ENCODE measurements at places on chromosomes 3 and 15.

DNA sequence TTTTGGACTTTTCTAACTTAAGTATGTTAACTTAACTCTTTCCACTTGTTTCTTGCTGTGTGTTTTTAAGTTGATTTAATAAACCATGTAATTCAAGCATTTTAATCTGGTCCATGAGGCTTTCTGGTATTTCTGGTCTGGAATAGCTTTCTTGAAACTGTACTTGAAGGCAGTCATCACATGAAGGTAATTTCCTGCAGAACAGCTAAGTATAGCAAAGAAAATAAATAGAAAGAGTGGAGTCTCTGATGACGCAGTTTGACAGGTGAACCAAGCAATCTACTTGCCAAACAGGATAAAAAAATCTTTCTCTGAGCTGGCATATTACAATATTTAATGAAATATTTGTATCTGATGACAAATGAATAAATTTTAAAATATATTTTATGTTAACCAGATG lies 74.9 kb downstream of the BTLA start:
- DNase-seq: no peak

DNA sequence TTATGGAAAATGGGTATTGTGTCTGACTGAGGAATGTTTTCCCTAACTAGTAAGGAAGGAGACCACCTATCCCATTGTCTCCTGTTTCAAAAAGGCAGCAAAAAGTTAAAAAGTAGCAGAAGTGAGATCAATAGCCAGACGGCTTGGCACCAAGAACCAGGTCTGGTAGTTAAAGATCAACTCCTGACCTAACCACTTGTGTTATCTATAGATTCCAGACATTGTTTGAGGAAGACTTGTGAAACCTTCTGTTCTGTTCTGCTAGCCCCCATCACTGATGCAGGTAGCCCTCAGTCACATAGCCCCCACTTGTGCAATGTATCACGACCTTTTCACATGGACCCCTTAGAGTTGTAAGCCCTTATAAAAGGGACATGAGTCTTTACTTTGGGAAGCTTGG lies 46.3 kb upstream of the C2CD4B start:
- DNase-seq: no peak

DNA sequence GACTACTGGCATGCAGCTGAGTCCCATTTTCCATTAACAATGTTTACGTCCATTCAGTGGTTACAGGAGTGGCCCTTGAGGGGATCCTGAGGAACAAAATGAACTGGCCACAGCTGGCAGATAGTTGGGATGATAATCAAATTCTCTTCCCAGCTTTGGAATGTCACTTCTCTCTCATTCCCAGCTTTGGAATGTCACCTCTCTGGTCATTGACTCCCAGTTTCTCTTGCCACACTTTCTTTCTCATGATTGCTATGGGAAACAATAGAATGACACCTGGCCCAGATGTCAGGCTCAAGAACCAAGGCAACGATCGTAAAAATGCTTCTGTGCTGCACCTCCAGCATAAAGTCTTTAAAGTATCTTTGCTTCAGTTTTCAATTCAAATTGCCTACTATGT lies 34.0 kb downstream of the ATP13A4 start:
- DNase-seq: no peak

GRCh38 chr3:111667621-111668239 lies 72.6 kb upstream of the ZBED2 start:
- DNase-seq: no peak

DNA sequence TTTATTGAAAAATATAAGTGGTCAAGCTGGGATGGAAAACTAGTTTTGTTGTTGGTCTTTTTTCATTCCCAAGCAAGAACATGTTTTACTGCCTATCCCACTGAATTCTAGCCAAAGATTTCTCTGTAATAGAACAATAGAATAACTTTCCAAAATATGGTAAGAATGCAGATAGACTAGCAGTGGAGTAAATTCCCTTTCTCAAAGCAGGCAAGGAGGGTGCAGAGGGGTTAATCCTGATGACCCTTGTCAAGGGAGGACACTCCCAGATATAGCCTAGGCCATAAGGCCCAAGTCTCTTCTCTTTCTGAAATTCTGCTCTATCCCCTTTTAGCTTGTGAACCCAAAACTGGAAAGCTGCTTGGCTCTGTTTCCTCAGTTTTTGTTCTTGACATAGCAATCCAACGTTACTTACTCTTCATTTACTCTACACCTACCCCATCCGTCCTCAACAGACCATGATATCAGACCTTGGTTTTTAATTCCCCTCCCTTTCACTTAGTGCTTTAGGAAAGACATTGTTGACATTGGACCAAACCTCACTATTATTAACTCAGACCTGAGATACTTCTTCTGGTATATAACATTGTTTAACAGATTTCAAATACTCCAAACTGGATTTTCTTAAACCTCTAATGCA lies 453.6 kb upstream of the THBS1 start:
- no peak for DNase-seq

- no peak for DNase-seq
These were observed 111.7 kb downstream of the FOXB1 start for GRCh38 chr15:60115579-60116380.

GRCh38 chr3:57658536-57658935 lies 34.3 kb downstream of the DENND6A start:
- no peak for DNase-seq

- no peak for DNase-seq
These were observed 159.5 kb downstream of the SNRK start for GRCh38 chr3:43445820-43446219.

- no peak for DNase-seq
These were observed 80.1 kb upstream of the HERC1 start for GRCh38 chr15:63913786-63914315.

GRCh38 chr3:13638927-13639326 lies 90.0 kb downstream of the FBLN2 start:
- no peak for DNase-seq

GRCh38 chr3:112646623-112647022 lies 5.7 kb upstream of the CCDC80 start:
- DNase-seq: no peak

GRCh38 chr15:38389924-38390542 lies 63.9 kb upstream of the FAM98B start:
- DNase-seq: peak; percentile 20

- DNase-seq: no peak
These were observed 6.7 kb upstream of the RNF13 start for GRCh38 chr3:149806171-149806778.

GRCh38 chr3:136136454-136136853 lies 59.7 kb downstream of the MSL2 start:
- DNase-seq: no peak

- DNase-seq: no peak
These were observed 1.3 kb downstream of the LRRC15 start for GRCh38 chr3:194367992-194368841.

GRCh38 chr3:53120336-53120735 lies 9.9 kb downstream of the RFT1 start:
- DNase-seq: no peak

- DNase-seq: no peak
These were observed 145.0 kb downstream of the ARNT2 start for GRCh38 chr15:80549191-80549590.

GRCh38 chr15:31486506-31486905 lies 159.9 kb downstream of the KLF13 start:
- DNase-seq: no peak

GRCh38 chr3:179788996-179789395 lies 136.2 kb downstream of the USP13 start:
- no peak for DNase-seq

DNA sequence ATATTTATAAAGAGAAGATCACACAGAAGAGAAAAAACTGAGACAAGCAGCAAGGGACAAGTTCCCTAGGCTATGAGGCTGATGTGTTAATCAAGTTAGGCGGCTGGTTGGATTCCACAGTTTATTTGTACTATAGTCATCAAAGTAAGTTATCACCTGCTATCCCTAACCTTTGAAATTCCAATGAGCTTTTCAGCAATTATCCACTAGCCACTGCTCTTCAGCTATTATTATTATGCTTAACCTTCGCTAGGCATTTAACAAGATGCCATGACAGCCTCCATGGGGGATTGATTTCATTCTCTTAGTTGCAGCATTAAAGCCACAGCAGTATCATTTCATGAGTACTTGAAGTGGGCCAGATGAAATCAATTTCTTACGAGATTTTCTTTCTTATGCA lies 699.5 kb upstream of the NAALADL2 start:
- no peak for DNase-seq

GRCh38 chr3:188937389-188937788 lies 234.4 kb upstream of the TPRG1 start:
- DNase-seq: no peak

DNA sequence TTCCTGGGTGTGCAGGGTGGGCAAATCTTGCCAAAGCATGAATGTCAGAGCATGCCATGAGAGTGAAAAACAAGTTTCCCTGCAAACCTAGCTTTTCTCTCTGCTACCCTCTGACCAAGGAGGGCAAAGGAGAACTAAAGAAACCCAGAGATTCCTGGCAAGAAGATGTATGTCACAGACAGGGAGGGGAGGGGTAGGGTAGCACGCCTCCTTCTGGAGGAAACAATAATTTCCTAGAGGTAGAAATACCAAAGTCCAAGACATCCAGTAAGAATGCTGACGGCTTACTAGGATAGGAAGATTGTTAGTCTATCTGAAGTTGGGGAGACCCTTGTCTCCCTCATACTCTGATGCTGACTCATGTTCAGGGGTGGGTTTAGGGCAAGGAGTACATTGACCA lies 203.9 kb downstream of the NR1D2 start:
- no peak for DNase-seq

DNA sequence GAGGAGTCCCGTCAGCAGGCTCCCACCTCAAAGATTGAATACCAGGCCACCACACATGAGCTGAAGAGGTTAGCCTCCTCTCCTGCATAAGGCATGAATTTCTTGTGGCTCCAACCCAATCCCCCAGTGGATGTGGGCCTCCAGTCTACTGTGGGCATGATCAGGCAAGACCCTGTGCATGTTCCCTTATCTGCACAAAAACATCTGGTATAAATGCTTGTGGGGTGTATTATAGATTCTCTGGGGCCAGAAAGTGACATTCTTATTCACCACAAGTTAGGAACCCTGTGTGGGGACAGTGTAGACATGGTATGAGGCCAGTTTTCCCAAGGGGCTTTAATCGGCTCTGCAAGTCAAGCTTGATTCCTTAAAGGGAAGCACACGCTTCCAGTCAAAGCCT lies 18.2 kb upstream of the UBP1 start:
- DNase-seq: no peak

DNA sequence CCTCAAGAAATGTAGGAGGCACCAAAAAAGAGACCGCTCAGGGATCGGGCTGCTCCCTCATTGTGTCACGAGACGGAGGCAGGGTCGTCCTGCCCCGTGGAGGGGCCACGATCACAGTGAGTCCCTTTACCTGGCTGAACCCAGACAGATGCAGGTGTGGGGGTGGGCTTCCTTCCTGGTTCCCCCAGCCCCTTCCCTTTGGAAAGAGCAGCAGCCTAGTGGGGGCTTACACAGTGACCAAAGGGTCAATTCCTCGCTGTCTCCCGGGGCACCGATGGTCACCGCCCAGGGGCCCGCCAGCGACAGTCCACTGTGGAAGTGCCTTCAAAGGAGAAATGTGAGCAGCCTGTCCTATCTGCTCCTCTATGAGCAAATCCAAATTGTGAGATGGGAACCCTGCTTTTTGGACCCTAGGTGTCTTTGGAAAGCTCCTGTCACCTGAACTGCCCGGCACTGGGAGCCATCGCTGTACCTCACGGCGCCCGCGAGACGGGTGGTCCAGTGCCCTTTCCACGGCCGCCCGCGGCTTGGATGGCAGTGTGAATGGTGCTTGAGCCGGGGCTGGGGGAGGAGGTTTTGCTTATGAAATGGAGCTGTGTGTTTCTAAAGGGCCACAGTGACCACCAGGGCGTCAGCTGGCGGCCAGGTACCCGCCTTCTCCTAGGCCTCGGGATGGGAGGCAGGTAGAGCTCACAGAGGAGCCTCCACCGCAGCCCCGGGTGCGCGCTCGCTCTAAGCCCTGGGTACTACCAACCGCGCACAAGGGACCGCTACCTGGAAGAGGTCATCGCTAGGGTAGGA lies 155.7 kb downstream of the KLF13 start:
- no peak for DNase-seq

GRCh38 chr15:100544338-100544841 lies 15.6 kb upstream of the CERS3 start:
- DNase-seq: no peak

DNA sequence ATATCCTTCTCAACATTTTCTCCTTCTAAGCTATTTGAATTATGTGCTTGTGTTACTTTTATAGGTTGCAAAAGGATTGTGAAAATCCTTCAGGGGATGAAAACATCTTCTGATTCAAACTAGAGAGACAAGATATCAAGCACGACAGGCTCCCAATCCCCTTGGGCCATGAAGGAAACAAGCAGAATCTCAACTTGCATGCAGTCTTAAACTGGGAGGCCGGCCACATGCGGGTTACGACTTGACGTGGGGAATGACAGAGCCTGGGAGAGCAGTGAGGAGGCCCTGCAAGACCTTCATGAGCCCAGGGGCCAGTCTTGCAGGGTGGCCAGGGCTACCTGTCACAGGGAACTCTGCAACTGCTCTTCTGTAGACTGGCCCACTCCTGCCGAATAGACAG lies 94.4 kb downstream of the SCN11A start:
- no peak for DNase-seq

Measured in brain pericyte (primary cell).